Activated naive CD8-positive, alpha-beta T cell treated with anti-CD3 and anti-CD28 coated beads, Interleukin-2, amount 10 ng/mL, durations not matched to agents 7 days and 5 days (primary cell): ENCODE measurements at places on chromosomes 13 and 19. TPM values are rescaled to one million over a fixed set of nuclear protein-coding genes. Genes with fewer than 3 reads are reported as not detected.

RAB3A gene
- total RNA-seq = 3.0 TPM

FARP1 gene
- total RNA-seq = 0.55 TPM

EXOC3L2 gene
- not detected for total RNA-seq

TRPC4 gene
- total RNA-seq = not detected

ERICH6B gene
- not detected for total RNA-seq

LGALS14 gene
- total RNA-seq = not detected

- no peak for DNase-seq
Measured at GRCh38 chr13:52975161-52975560, 53.5 kb upstream of the OLFM4 start.

GRCh38 chr19:9597027-9597426, 12.7 kb upstream of the ZNF121 start:
- DNase-seq = no peak

DNA sequence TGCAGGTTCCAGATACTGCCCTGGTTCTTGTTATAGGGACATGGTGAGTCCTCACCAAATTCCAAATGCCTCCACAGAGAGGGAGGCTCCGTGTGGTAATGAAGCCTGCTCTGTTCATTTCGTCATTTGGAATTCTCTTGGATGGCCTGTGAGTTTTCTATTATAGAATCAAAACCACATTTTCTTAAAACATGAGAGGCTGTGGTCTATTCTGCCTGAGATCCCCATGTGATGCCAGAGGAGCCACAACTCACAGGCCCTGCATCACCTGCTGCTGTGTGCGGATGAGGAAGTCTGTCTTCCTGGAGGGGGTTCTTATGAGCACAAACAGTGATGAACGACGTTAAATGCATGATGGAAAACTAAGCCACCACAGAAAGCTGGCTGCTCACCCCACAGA, 264.4 kb downstream of the UQCRFS1 start:
- no peak for DNase-seq

GRCh38 chr19:13150187-13150930, at the start of the genes IER2 and STX10:
IER2 (plus strand) TSS chr19:13150411; CDS start chr19:13153187, 2,776 bp downstream.
STX10 (minus strand) TSS chr19:13150375; CDS start chr19:13150173, 202 bp downstream.
- DNase-seq = peak; percentile 91

- no peak for DNase-seq
Measured at GRCh38 chr19:51686171-51686570, 7.0 kb upstream of the SPACA6 start.

- DNase-seq = no peak
Measured at GRCh38 chr19:3538965-3539755, at the start of gene TEKTIP1. TEKTIP1 (plus strand) TSS chr19:3539174; CDS start chr19:3539178, 4 bp downstream.

- no peak for DNase-seq
Measured at GRCh38 chr13:77600701-77601100, 65.2 kb downstream of the SCEL start.
